ENCODE measurements at places on chromosomes 1 and 21.

- DNase-seq = peak; percentile 70
Observed at GRCh38 chr1:61221642-61222041, 139.3 kb downstream of the NFIA start.

DNA sequence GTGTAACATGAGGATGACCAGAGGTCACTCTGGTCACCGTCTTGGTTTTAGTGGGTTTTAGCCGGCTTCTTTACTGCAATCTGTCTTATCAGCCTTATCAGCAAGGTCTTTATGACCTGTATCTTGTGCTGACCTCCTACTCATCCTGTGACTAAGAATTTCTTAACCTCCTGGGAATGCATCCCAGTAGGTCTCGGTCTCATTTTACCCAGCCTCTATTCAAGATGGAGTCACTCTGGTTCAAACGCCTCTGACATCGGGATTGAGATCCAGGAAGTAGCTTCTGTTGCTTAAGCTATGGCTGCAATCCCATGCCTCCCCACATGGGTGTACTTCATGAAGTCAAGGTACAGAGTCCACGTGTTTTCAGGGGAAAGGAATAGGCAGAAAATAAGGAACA, 19.9 kb downstream of the FMN2 start:
- no peak for DNase-seq

DNA sequence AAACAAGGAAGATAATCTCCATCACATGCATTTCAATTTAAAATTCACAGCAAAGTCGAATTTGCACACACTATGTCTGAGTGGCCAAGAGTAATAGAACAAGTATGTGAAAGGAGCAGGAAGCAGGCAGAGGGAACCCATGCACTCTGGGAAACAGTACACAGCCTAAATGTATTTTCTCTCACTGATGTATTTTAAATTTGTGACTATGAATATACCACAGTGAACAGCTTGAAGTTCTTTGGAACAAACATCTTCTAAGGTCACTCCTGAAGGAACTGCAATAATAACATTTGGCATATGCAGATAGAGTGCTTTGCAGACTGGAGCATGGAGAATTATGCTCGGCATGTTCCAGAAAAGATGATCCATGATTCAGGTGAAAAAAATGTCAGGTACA, 223.1 kb upstream of the PKN2 start:
- peak; percentile 35 for DNase-seq

DNA sequence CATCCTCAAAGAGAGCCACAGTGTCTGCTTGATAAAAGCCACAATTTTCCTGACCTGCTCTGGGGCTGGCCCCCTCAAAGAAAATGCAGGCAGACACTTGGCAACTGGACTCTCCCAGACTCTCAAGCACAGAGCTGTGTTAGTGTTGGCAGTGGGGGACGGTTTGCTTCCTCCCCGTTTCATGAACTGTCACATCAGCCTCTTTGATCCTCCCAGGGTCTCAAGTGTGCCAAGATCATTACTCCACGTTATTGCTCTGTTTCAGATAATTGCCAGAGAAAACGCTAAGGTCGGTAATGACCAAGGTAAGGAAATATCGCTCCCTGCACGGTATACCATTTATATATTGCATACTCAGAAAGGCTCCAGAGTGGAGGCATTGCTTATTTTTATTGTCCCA, 138.8 kb downstream of the NTMT2 start:
- DNase-seq = no peak

- DNase-seq = no peak
Observed at GRCh38 chr1:205748403-205749233, 1.4 kb downstream of the NUCKS1 start.

- no peak for DNase-seq
Observed at GRCh38 chr1:99472893-99473292, 173.0 kb upstream of the PALMD start.

DNA sequence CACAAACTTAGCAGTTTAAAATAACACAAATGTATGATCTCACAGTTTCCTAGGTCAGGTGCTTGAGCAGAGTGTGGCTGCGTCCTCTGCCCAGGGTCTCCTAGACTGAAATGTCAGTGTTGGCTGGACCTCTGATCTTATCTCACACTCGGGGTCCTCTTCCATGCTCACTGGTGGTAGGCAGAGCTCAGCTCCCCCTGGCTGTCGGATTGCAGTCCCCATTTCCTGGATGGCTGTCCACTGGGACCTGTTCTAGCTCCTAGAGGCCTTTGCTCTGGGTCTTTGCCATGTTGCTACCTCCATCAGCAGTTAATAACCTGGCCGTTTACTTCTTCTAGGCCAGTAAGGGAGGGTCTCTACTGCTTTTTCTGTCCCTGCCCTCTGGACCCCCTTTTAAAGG, 107.5 kb downstream of the PCNX2 start:
- no peak for DNase-seq

GRCh38 chr21:14480411-14481031, 65.6 kb downstream of the SAMSN1 start:
- no peak for DNase-seq

DNA sequence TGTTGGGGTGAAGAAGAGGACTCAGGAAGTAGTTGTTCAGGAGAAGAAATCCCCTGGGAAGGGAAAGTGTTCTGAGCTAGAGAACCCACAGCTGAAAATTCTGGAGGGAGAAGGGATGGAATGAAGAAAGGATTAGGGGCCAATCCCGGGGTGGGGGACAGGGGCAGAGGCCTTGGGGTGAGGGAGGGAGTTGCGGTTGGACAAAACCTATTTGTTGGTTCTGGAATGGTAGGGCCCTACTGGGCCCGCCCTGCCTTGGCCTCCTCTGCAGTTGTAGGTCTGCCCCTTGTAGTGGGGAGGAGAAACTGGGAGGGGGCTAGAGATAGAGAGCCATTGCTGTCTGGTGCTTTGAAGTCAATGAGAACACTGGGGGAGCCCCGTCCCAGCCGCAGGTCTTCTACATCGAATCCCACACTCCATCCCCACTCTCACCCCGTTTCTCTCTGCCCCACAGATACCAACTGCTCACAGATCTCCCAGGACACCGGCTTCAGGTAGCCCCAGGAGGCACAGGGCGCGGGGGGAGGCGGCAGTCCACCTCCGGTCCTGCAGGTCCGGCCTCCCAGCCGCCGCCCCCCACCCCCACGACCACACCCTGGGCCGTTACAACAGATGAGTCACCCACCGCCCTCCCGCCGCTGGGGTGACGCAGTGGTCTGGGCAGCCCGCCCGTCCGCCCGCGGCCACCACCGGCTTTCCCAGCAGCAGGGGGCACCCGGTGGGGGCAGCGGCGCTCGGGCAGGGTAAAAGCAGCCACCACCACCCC, 1.1 kb downstream of the TAGLN2 start:
- DNase-seq = no peak

DNA sequence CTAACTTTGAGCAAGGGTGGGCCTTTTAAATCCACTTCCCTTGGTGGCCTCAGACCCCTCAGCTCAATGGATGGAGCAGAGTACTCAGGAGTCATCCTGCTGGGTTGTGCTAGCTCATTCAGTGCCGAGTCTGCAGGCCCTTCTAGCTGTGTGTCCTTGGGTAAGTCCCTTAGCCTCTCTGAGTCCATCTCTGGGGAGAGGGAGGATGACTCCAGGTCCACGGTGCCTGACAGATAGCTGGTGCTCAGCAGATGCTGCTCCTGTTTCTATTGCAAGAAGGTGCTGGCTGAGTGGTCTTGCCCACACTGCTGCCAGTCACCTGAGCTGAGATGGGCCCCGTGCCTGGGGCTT, 11.0 kb downstream of the LDLRAP1 start:
- no peak for DNase-seq

All from hippocampal formation (tissue), 2 donors.